Dermis microvascular lymphatic vessel endothelial cell (primary cell): ENCODE measurements at places on chromosomes 5 and 9. TPM values are rescaled to one million over a fixed set of nuclear protein-coding genes. Genes with fewer than 3 reads are reported as not detected.

The PRPF4 gene
- 21.8 and 21.9 TPM in 2 replicates for total RNA-seq

GRCh38 chr9:6068983-6069382 is 53.6 kb upstream of the RANBP6 start:
- DNase-seq, result no peak

The OR1L6 gene
- not detected in 2 replicates for total RNA-seq

- DNase-seq, result no peak
These were observed 140.4 kb downstream of the AUH start for GRCh38 chr9:91221332-91221731.

DNA sequence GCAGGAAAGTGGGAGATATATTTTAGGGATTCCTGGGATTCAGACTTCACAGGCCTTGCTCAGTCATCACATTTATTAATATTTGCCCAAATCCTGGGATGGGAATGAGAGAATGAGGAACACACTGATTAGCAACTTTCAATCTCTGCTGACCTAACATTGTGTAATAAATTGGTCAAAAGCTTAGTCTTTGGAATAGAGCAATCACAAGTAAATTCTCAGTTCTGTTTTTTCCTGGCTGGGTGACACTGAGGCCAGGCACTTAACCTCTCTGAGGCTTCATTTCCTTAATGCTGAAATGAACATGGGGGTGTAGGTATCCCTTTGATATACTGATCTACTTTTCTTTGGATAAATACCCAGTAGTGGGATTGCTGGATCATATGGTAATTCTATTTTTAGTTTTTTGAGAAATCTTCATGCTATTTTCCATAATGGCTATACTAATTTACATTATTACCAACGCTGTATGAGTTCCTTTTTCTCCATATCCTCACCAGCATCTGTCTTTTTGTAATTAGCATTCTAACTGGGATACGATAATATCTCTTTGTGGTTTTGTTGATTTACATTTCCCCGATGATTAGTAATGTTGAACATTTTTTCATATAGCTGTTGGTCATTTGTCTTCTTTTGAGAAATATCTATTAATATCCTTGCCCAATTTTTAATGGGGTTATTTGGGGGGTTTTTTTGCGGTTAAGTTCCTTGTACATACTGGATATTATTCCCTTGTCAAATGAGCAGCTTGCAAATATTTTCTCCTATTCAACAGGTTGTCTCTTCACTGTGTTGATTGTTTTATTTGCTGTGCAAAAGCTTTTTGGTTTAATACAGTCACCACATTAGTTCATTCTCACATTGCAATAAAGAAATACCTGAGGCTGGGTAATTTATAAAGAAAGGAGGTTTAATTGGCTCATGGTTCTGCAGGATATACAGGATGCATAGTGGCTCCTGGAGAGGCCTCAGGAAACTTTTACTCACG is 36.8 kb upstream of the NIPBL start:
- no peak for DNase-seq

The INIP gene
- 16.3 and 18.3 TPM in 2 replicates for total RNA-seq

The GLDC gene
- total RNA-seq, result 3.4 and 11.8 TPM in 2 replicates

The RETREG1 gene
- not detected in 2 replicates for total RNA-seq

DNA sequence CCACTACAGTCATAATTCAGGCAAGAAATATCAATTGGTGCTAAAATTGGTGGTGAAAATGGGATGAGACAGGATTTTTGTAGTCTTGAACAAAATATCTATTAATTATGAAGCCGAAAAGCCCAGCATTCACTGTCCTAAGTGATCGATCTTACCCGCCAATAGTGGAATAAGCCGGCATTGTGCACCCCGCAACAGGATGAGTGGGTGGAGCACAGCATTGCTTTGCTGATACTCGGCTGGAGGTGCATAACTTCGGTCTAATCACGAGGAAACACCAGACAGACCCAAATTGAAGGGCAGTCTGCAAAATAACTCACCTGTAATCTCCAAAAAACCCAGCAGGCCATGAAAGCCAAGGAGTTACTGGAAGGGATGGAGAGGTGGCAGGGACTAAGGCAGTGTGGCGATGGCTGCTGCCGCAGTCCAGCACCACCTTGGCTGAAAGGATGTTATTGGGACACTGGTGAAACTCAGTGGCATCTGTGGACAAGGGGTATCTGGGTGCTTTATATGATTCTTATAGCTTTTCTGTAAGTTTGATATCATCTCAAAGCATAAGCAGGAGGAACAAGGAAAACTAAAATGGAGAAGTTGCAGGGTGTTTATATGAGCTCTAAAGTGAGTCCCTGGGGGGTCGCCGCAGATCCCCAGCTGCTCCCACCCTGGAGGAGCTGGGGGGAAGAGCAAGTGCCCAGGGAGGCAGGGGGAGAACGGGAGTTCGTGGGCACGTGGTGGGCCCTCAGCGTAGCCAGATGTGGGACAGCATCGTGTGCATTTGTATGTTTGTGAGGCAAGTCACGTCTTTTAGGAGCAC is 45.2 kb downstream of the AHRR start:
- no peak for DNase-seq
